ENCODE measurements at places on chromosomes 13 and 19.

- peak; percentile 42 for DNase-seq
Observed at GRCh38 chr13:95624020-95624419, 20.5 kb downstream of the DZIP1 start.

GRCh38 chr13:31094331-31095015 is 67.2 kb downstream of the HSPH1 start:
- no peak for DNase-seq

DNA sequence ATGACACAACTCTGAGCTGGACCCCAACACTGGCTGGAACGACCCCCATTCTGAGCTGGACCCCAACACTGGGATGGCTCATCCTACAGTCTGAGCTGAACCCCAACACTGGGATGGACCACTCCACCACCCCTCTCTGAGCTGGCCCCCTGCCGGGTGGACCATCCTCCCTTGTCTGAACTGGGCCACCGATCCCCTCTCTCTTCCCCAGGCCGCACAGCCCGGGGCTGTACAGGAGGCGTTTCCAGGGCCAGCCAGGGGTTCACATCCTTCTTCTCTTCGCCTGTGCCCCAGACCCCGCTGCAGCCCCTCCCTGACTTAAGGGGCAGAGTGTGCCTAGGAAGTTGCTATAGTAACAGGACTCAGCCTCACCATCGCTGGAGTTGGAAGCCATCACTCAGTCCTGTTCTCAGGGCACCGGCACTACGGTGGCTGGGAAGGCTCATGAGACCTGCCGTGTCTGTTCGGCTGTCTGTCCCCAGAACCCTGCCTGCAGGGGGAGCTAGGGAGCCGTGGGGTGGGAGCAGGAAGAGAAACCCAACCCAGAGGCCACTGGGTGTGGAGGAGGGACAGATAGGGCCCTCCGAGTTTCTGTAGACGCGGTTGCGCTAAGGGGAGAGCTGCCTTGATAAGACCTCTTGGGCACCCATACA is 3.7 kb downstream of the PRKACA start:
- no peak for DNase-seq

GRCh38 chr13:100428986-100429385 is 159.6 kb downstream of the GGACT start:
- no peak for DNase-seq

GRCh38 chr19:29751932-29752331 is 36.9 kb upstream of the C19orf12 start:
- no peak for DNase-seq

DNA sequence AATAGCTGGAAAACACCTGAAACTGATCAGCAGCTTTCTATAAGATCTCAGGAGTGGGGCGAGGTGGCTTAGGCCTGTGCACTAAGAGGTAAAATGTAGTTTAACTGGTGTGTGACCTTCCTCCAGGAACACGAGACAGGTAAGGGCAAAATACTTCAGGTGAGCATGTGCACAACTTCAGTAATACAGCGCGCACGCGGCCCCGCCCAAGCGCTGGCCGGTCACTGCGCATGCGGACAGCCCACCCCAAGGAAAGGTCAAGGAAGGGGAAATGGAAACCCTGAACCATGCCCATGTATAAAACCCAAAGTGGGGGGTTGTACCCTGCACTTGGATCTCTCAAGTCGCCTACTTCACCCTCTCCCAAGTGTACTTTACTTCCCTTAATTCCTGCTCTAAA is 49.4 kb upstream of the ARHGEF7 start:
- DNase-seq = no peak

- no peak for DNase-seq
Observed at GRCh38 chr13:27135023-27135422, 36.6 kb downstream of the USP12 start.

- no peak for DNase-seq
Observed at GRCh38 chr13:97058391-97058790, 64.1 kb upstream of the OXGR1 start.

DNA sequence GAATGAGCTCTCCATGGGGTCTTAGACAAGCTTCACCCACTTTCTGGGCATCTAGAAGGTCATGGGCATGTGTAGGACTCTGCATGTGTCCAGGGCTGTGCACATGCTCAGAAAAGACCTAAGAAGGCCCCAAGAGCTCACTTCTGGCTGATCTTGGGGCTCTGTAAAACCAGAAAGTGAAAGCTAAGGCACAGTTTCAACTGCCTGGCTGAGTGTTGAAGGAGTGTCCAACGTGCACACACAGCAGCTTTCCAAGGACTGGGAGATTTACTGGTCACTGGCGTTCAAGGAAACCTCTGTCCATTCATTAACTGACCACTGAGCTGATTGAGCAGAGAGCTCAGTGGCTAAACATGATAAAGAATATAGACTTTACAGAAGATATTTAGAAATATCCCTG is 137.9 kb downstream of the KATNAL1 start:
- DNase-seq = no peak

- no peak for DNase-seq
Observed at GRCh38 chr13:72504131-72504841, 223.1 kb downstream of the MZT1 start.

DNA sequence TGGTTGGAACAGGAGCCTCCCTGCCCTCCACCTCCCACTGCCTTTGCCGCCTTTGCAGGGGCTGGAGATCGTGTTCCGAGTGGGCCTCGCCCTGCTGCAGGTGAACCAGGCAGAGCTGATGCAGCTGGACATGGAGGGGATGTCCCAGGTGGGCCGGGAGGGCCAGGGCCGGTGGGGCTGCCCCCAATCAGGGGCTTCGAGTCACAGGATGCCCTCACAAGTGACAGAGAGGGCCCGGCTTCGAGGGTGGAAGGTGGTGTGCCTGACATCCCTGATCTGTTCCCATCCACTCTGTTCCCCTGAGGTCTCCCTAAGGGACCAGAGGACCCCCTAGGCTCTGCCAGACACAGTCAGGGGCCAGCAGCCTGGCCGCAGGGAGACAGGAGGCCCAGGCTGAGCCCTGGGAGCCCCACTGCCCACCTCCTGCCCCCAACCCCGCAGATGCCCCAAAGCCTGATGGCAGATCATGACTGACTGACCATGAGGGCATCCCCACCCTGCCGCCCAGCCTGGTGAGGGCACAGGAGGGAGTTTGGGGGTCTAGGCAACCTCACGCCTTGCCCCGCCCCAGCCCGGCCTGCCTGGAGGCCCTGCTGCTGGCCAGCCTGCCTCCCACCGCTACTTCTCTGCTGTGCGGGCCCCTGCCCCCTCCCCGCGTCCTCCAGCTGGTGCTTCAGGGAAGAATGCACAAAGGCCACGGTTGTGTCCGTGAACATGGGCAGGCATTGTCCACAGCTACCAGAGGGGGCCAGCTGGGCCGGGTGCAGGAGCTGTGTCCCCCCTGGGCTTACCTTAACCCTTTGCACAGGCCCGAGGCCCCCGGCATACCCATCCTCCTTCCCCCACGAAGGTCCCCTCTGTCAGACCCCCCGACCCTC is 21.8 kb downstream of the EVI5L start:
- no peak for DNase-seq

DNA sequence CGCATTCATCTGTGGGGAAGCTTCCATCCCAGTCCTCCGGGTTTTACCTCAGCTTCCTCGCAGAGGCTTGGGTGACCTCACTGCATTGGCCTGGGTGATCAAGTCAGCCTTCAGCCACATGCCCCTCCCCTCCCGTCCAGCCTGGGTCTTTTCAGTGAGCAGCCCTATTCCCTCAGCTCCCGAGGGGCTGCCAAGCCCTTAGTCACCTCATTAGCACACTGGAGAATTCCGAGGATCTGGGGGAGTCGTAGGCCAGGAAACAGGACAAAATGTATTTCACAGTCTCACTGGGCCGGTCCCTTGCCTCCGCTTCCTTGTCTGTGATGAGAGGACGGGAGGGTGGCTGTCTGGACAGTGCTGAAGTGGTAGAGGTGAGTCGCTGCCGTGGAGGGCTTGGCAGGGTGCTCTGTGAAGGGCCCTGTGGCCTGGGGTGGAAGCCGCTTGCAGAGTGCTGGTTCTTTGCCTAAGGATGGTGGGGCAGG is 19.9 kb downstream of the KDM4B start:
- DNase-seq = peak; percentile 82

GRCh38 chr19:13097033-13097462 is 5.6 kb downstream of the LYL1 start:
- DNase-seq = no peak

DNA sequence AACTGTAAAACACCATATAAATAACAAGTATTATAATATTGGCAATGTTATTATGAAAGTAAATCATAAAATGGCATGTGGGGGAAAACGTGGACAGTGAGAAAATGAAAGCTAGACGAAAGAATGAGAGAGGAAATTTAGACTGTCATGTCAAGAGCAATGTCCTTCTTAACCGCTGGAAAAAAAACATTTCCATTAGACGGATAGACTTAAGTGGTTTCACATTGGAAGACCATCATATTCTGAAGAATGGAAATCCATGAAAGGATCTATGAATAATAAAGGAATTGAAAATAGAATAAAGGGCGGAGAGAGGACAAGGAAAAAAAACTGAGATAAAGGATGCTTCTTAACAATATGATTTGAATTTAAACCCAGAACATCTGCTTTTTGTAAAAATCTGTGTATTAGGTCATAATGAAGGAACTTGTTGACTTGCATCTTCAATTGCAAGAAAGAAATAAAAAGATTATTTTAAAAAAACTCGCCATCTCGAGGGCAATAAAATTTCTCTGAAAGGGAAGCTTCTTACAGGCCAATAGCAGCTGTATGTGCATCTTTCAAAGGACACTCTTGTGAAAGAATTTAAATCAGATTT is 90.6 kb downstream of the SPRY2 start:
- no peak for DNase-seq
